ENCODE measurements at places on chromosomes 2 and 18.

GRCh38 chr2:43450617-43451016 is 145.2 kb downstream of the THADA start:
- no peak for DNase-seq

DNA sequence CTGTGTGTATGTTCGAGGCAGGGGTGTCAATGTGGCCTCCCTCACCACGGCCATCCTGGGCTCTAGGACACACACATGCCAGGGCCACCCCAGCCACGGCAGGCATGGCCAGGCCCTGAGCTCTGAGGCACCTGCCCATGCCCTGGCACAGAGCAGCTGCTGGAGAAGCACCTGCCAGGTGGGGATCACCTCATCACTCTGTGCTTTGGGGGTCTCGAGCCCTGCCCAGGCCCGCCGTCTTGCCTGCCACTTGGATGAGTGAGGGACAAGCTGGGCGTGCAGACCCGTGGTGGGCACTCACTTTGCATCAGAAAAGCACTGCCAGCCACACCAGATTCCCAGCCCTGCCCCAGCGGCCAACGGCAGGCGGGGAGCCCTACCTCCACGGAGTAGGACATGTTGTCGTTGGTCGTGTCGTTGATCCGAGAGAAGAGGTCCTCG is 33.1 kb downstream of the KIF1A start:
- no peak for DNase-seq

GRCh38 chr2:144443837-144444817 is 75.8 kb downstream of the ZEB2 start:
- DNase-seq = no peak

DNA sequence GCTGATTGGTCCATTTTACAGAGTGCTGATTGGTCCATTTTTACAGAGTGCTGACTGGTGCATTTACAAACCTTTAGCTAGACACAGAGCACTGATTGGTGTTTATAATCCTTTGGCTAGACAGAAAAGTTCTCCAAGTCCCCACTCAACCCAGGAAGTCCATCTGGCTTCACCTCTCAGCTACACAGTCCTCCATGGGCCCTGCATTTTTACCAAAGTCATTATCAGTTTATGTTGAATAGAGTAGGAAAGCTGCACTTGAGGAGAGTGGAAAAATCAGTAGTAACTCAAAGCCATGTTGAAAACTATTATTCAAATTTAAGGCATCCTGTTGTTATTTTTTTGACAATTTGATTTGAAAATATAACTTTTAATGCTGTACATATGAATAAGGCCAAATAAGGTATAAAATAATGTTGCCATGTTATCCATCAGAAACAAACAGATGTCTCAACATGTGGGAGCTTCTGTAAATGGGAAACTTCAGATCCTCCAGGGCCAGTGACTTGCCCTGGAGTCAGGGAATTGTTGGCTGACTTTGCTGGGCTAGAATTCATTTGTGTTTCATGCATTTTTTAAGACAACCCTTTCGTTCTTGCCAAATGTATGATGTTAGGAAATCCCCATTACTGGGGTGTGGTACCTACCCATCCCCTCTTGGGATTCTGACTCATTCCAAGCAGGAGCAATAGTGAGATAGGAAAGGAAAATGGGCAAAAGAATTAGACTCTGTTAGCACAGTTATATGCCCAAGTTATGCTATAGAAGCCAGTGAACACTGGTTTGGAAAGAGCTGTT is 37.8 kb upstream of the CCDC195 start:
- no peak for DNase-seq

- no peak for DNase-seq
Measured at GRCh38 chr2:122112216-122113005, 357.0 kb downstream of the TSN start.

DNA sequence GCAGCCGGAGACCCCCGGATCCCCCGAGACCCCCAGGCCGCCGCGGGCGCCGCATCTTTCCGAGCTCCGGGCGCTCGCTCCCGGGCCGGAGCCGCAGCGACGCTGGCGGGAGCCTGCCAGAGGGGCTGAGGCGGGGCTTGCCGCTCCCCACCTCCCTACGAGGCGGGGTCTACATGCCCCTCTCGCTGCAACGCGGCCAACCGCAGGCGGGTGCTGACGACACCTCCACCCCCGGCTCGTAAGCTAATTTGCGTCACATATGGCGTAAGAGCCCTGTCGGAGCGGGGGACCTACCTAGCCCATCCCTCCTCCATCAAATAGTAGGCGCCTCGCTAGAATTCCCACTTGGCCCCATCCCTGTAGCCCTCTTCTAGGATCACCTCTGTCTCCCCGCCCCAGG is at the start of gene PTPRN:
PTPRN (minus strand) TSS at position 124 of the 400 bp plus-strand sequence; CDS start at position 55, 69 bp downstream.
- DNase-seq = no peak

GRCh38 chr2:14418115-14418514 is 214.4 kb upstream of the LRATD1 start:
- DNase-seq = no peak

GRCh38 chr2:160345071-160345764 is 145.1 kb upstream of the ITGB6 start:
- DNase-seq = no peak

- DNase-seq = no peak
Measured at GRCh38 chr18:77671456-77672167, 422.0 kb downstream of the GALR1 start.

- no peak for DNase-seq
Measured at GRCh38 chr2:74374509-74375205, 5.5 kb downstream of the DCTN1 start.

- no peak for DNase-seq
Measured at GRCh38 chr2:54073796-54074195, 41.6 kb upstream of the ACYP2 start.

GRCh38 chr18:41461114-41461513 is 493.9 kb upstream of the PIK3C3 start:
- no peak for DNase-seq

DNA sequence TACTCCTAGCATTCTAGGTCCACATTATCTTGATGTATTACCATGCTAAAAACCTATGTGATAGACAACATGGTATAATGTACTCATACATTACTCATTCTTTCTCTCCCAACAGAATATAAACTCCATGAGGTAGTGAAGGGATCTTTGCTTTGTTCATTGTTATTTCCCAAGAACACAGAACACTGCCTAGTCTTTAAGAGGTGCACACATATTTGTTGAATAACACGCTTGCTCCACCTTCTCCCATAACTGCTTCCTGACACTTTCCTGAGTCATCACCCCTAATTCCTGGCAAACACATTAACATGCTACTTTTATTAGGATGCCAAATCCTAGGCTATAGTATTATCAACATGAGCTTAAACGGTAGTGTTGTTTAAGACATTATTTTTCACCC is 41.3 kb downstream of the REV1 start:
- no peak for DNase-seq

DNA sequence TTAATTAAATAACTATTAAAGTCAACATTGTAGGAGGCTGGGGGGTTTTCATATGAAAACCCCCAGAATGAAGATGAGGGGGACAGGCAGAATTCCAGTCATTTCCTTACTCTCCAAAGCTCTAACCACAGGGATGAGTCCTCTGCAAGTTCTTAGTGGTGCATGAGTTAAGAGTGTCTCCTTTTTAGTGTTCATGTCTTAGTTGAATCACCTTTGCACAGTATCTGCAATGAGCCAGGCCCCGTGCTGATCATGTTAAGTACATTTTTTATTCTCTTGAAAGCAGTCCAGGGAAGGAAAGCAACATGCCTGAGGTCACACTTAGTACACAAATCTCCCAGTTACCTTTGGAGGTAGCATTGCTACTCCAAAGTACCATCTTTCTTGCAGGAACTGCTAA is 25.7 kb upstream of the MSGN1 start:
- DNase-seq = no peak

DNA sequence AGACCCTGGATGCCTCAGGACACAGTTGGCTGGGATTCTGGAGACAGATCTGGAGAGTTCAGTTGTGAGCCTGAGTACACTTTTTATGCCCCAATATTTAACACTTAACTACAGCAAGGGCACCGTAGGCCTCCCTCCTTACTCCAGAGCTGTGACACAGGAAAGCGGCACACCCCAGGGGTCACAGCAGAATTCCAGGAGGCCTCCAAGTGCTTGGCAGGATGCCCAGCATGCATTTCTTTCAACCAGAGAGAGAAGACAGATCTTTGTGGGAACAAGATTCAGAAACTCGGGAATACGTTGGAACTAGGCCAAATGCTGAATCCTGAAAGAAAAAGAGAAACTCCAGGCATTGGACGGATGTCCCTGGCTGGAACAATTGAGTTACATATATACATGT is 199.2 kb upstream of the NT5C1B start:
- no peak for DNase-seq

DNA sequence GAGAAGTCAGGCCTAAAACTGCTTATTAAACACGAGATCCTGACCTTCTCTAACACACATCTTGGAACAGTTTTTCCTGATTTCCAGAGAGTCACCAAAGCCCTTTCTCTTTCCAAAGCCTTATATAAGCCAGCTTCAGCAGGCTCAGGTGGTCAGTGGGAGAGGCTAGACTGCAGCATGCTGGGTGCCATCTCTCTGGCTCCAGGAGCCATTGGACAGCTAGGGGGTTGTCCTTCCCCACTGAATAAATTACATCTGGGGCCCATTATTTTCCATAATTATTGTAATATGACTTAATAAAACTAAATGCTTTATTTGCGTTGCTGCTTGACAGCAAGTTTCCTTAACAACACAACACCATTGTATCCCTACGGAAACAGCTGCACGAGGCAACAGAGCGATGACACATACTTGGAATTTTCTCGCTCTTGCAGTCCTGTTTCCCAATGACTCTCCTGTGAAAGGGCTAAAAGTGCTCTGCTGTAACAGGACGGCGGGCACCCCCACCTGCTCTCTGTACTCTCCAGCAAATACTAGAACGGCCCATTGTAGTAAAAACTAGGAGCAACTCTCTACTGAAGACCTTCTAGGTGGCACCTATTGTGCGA is 160.6 kb downstream of the RNF144A start:
- no peak for DNase-seq

- no peak for DNase-seq
Measured at GRCh38 chr2:134582547-134582899, 136.3 kb downstream of the TMEM163 start.

DNA sequence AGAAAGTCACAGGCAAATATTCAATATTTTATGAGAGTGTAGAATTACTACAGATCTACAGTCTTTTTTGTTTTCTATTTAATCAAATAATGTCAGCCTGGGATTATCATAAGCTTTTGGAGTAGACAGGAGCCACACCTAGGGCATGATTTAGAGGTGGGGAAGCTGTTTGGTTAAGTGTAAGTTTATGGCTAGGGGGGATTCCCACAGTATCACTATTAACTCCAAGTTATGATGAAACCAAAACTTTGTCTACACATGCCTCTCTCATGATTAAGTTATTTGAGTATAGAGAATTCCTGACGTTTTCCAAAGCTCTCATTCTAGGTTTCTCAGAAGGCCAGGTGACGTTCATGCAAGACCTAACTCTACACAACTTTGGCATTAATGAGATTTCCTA is 2.1 kb downstream of the SERPINB10 start:
- DNase-seq = no peak

- DNase-seq = no peak
Measured at GRCh38 chr2:226691255-226691654, 108.4 kb downstream of the IRS1 start.

GRCh38 chr2:120018549-120018948 is 5.7 kb downstream of the EPB41L5 start:
- no peak for DNase-seq

GRCh38 chr2:176114930-176115625 is 1.5 kb upstream of the HOXD10 start:
- no peak for DNase-seq

DNA sequence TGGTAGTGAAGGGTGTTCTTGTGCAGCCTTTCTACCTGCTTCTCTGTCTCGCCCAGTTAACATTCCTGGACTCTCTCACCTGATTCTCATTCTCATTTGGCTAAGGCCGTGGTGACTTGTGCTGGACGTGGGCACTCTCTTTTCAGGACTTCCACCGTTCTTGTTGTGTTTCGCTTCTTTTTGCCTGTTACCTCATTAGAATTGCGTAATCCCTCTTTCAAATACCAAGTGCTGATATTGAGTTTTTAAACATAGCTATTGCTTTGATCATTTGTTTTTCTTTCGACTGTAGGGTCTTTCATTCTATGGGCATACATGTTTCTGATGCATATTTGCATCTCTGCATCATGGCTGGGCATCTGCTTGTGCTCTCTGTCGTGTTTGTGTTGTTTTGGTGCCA is 287.0 kb downstream of the ALPK2 start:
- no peak for DNase-seq

- no peak for DNase-seq
Measured at GRCh38 chr2:187050409-187050998, 201.5 kb upstream of the ZSWIM2 start.

DNA sequence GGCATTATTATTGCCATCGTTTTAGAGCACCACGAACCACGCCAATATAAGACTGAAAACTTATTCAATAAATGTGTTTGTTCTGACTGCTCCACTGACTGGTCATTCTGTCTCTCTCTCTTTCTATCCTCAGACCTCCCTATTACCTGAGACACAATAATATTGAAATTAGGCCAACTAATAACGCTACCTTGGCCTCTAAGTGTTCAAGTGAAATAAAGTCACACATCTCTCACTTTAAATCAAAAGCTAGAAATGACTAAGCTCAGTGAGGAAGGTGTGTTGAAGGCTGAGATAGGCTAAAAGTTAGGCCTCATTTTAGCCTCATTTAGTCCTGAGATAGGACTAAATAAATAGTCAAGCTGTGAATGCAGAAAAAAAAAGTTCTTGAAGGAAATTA is 38.8 kb downstream of the G6PC2 start:
- no peak for DNase-seq

DNA sequence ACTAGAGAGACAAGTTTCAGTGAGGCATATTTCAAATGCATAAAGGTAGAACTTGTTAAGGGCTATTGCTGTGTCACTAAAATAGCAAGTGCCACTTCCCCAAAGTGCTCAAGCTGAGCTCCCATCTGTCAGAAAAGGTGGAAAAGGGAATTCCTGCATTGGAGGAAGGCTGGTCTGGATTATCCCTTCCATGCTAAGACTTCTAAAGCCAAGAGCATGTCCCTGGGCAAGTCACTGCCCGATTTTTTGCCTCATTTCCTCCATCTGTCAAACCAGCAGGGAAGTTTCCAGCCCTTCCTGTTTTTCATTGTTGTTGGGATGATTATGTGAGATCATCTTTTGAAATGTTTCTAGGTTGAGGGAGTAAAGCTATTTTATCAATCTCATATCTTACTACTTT is 175.5 kb downstream of the SETBP1 start:
- no peak for DNase-seq

GRCh38 chr2:73892631-73893329 is at the start of gene ACTG2:
Gene ACTG2 (plus strand): TSS chr2:73893008. CDS start chr2:73901312, 8,304 bp downstream.
- no peak for DNase-seq
